AML-193 (cell line): ENCODE measurements at places on chromosomes 5 and 9.

DNA sequence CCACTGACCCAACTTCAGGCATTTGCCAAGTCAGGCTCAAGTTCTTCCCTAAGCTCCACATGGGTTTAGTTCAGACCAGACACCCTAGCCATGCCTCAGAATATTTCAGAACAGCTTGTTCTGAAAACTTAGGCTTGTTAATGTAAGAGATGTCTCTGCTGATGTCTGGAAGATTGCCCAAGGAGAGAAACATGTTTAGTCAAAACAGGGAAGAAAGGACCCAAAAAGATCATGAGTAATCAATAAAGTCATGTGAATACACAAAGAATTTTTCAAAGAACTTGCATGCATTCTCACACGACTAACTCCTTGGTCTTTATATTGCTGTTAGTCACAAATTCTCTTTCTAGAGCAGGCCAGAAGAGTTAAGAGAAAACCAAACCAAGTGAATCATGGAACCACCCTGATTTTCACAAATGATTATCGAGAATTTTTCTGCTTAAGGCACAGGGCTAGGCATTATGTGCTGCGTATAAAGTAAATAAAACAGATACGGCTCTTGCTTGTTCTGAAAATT lies 158.1 kb upstream of the HMHB1 start:
- no peak for DNase-seq

DNA sequence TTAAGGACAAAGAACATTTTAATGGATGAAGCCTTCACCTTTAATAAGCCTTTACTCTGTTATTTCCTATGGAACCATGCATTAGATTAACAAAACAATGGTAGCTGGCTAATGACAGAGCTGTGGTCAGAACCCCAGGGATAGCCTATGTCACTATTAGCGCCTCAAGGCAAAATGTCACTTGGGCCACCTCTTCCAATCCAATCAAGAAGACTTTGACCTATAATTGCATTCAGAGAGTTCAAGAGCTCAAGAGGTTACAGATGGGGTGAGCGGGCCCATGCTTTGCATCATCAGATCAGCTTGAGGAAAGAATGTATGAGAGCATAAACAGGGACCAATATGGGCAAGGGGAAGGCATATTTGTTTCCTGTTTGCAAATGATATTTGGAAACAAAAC lies 425.1 kb downstream of the ARHGEF28 start:
- no peak for DNase-seq

- no peak for DNase-seq
Observed at GRCh38 chr5:124220418-124220817, 526.0 kb downstream of the ZNF608 start.

- DNase-seq, result peak; percentile 61
Observed at GRCh38 chr5:108382784-108383330, 959 bp upstream of the FBXL17 start.

GRCh38 chr5:17929171-17929570 lies 294.9 kb downstream of the TAF11L14 start:
- DNase-seq, result no peak

DNA sequence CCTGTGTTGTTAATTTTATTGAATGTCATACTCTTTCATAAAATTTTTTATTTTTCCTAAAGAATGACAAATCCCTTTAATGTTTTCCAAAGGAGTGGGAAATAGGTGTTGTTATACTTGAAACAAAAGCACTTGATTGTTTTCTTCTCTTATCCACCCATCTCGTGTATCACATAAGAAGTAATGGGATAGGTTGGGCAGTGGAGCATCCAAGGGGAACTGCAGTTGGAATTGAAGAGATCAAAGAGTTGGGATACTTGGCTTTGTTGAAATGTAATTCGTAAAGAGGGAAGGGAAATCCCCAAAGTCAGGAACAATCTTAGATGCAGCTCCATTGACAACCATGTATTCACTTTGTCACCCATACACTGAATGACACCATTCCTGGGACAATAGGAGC lies 148.0 kb downstream of the PCSK5 start:
- no peak for DNase-seq

DNA sequence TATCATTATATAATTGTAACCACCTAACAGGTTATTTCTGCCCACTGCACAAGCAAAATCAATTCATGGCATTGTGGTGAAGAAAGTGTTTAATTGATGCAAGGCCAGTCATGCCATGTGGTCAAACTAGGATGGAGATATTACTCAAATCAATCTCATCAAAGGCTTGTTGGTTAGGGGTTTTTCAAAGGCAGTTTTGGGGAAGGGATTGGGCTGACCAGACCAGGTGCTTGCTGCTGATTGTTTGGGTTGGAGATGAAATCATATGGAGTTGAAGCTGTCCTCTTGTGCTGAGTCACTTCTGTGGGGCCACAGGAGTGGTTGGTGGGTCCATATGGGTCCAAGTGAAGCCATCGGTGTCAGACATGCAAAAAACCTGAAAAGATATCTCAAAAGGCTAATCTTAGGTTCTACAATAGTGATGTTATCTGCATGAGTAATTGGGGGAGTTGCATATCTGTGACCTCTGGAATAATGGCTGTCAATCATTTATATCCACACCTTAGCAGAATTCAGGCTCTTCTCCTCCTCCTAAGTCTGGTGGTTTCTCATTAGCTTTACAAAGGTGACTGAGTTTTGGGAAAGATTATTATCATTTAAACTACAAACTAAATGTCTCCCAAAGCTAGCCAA lies 44.9 kb downstream of the HMGCS1 start:
- no peak for DNase-seq

DNA sequence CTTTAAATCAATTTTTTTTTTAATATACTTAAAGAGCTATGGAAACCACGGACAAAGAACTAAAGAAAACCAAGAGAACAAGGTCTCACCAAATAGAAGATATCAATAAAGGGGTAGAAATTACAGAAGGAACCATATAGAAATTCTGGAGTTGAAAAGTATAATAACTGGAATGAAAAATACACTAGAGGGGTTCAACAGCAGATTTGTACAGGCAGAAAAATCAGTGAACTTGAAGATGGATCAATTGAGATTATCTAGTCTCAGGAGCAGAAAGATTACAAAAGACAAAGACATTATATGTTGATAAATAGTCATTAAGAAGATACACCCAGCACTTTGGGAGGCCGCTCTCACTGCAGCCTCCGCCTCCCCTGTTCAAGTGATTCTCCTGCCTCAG lies 56.1 kb downstream of the GAPVD1 start:
- no peak for DNase-seq

- DNase-seq, result no peak
Observed at GRCh38 chr5:52928689-52929088, 60.5 kb upstream of the ITGA2 start.

GRCh38 chr9:14136047-14136635 lies 177.8 kb downstream of the NFIB start:
- no peak for DNase-seq

DNA sequence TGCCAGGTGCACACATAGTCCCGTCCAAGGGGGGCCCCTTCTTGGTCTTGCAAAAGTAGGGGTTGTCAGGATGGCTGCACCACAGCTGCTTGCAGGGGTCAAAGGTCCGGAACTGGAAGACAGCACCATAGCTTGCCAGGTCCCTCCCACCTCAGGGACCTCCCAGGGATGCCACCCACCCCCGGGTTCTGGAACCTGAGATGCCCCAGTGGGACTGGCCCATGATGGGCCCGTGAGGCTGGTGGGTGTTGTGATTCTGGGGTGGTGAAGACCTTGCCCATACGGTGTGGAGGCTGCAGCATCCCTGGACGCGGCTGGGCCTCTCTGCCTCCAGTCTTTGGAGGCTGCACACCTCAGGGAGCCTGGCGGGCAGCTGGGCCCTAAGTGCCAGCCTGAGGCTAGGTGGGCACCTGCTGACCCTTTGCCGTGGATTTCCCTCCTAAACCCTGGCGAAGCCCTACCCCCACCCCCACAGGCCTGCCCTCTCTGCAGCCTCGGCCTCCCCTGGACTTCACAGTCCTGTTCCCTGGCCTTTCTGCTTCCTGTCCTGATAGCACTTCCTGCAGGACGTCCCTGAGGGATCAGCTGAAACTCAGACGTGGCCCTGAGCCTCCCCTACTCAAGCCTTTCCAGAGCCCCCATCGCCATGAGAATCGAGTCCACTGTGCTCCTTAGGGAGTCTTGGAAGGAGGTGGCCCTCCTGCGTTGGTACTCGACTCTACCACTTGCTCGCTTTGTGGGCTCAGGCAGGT lies 92.1 kb downstream of the ZNF354C start:
- no peak for DNase-seq

DNA sequence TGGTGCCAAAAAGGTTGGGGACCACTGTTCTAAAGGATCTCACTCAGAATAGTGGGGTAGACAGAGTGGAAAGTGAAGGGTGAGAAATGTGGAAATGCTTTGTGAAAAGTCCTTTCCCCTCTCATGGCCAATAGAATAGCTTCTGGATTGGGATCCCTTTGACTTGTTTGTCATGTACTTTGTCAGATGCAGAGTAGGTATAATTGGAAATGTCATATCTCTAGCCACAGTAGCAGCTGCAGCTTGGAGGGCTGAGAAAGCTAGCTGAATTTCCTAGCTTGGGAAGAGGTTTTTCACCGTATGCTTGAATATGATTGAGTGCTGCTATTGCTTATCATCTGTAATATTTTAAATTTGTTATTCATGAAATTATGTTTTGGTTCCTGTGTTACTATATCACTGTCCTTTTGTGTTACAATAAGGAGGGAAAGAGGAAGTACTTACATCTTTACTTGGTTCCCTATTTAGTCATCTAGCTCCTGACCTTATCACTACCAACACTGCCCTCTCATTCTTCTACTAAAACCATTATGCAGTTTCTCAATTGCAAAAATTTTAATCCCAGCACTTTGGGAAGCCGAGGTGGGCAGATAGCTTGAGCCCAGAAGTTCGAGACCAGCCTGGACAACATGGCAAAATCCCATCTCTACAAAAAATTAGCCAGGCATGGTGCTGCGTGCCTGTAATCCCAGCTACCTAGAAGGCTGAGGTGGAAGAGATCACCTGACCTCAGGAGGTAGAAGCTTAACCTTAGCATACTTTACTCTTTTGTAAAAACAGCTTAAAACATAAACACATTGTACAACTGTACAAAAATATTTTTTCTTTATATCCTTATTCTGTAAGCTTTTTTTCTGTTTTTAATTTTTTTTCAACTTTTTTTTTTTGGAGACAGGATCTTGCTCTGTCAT lies 12.4 kb downstream of the SLC30A5 start:
- peak; percentile 89 for DNase-seq
